NCI-H1092 (cell line): ENCODE measurements at places on chromosomes 3 and 15.

GRCh38 chr15:57861034-57861638 is 154.6 kb downstream of the POLR2M start:
- DNase-seq: peak; percentile 2

DNA sequence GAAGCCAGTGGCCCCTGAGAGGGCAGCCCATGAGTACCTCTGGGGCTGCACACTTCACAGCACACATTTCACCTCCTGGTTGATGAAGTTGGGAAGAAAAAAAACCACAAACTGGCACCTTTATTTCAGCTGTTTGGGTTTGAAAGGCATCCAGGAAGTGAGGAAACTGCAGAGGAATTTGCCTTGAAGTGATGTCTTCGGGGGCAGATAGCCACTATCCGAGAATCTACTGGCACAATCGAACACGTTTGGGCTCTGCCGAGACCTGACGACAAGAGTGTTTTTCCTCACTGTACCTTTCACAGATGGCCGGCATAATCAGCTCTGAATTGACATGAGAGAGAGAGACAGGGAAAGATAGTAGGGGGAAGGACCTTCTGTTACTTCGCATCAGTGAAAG is 59.7 kb downstream of the LRIG1 start:
- DNase-seq: no peak

- DNase-seq: no peak
Measured at GRCh38 chr15:89802986-89803824, 11.4 kb downstream of the ANPEP start.

GRCh38 chr15:67731112-67731721 is 94.1 kb upstream of the SKOR1 start:
- no peak for DNase-seq

DNA sequence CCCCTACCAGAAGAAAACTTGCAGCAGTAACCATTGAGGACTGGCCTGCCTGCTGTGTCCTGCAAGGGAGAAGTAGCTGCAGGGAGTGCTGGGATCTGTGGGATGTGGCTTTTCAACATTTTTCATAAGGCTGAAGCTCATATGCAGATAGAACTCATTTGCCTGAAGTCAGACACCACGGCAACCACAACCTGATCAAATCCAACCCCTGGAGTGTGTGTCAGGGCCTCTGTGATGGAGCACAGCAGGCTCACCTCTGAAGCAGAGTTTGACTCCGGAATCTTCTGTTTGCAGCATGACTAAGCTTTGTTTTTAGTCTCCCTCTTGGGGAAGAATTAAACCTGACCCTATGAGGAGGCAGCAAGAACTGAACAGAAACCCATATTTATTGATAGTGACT is 508.7 kb downstream of the AGBL1 start:
- no peak for DNase-seq

GRCh38 chr3:101223016-101223415 is 97.4 kb downstream of the IMPG2 start:
- no peak for DNase-seq

DNA sequence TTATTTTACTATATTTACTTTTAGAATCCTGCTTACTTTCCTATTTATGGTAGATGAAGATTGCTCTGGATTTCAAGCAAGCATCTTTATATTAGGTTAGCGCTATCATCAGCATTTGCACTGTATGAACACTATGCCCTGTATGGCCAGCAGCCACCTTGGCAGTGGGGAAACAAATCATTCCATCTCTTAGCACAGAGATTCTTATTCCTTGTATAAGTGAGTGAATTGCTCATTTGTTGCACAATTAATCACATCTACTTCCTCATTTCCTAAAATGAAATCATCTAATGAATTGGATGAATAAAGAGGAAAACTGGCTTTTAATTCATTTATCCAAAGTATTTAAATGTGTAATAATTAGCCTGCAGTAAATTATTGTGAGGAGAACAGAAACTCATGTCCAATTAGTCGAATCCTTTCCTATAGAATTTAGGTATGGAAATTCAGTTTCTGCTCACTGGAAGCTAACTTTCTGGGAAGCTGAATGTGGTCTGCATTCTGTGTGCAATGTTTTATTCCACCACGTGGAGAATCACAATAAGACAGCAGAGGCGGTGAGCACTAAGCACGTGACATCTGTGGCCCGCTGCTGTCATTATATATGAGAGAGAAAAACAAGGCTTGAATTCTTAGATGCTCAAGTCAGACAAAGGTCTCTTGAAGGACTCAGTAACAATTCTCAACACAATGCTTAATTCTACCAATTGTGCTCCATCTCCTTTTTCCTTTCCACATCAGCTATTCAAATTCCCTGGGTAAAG is 93.4 kb downstream of the PEX5L start:
- DNase-seq: no peak

DNA sequence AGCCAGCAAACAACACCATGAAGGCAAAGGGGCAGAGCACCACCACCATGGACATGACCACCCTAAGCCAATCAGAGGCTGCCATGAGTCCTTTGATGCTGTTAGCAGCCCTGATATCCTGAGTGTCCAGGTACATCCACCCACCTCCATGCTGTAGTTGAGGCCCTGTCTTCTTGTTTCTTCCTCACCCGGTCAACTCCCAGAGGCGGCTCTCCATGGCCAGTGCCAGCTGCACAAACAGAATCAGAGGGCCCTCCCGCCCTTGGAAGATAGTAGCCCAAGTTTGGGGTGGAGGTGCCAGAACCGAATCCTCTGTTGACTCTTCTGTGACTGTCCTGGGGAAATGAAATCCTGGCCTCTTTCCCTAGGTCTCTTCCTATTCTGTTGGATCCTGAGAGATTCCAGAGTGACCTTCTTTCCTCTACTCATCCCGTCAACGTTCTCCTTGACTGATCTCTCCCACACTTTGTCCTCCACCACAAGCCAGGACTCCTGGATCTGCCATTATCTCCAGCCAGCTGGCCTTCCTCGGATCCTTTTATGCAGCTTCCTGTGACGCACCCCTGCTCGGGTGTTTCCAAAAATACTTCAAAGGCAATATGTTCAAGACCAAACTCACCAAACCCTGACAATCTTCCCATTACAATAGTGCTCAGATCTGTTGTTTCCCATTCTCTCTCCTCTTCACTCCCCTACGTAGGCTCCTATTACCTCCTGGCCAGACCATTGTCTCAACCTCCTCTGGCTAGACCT is 45.4 kb upstream of the DLG1 start:
- no peak for DNase-seq

DNA sequence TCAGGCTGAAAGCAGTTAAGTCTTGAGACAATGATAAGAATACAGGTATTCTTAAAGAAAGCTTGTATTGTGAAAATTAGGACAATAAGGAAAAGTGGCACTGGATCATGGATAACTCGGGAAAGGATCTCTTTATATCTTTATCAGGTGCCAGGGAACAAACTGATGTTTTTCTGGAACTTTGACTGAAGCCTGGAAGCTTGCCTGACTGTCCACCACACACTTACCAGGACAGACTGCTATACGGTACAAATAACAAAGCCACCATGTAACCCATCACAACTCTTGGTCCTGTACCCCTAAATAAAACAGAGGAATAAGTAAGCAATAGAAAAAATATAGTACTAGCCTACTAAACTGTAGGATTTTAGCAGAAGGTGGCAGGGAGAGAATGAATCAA is 623.0 kb downstream of the OTOL1 start:
- no peak for DNase-seq

- DNase-seq: no peak
Measured at GRCh38 chr15:98609144-98609852, 39.0 kb upstream of the IGF1R start.

- DNase-seq: peak; percentile 93
Measured at GRCh38 chr15:66151809-66152208, 101.7 kb downstream of the MEGF11 start.

- no peak for DNase-seq
Measured at GRCh38 chr3:13148561-13149329, 75.5 kb upstream of the IQSEC1 start.

DNA sequence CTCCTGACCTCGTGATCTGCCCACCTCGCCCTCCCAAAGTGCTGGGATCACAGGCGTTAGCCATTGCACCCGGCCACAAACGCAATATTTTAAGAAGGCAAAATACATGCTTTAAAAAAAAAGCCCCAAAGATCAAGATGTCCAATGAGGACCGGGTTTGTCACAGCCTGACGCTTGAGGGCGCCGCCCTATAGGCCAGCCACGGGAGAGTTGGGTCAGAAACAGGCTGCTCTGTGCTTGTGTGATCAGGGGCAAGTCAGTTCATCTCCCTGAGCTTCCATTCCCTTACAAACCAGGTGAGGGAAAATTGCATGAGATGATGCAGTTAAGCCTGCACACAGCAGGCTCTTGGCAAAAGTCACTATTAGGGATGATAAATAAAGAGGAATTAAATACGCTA is 23.9 kb downstream of the FAM174B start:
- DNase-seq: no peak

- DNase-seq: no peak
Measured at GRCh38 chr3:120471643-120472042, 20.9 kb upstream of the FSTL1 start.

GRCh38 chr15:50633653-50634052 is 52.9 kb downstream of the TRPM7 start:
- no peak for DNase-seq

DNA sequence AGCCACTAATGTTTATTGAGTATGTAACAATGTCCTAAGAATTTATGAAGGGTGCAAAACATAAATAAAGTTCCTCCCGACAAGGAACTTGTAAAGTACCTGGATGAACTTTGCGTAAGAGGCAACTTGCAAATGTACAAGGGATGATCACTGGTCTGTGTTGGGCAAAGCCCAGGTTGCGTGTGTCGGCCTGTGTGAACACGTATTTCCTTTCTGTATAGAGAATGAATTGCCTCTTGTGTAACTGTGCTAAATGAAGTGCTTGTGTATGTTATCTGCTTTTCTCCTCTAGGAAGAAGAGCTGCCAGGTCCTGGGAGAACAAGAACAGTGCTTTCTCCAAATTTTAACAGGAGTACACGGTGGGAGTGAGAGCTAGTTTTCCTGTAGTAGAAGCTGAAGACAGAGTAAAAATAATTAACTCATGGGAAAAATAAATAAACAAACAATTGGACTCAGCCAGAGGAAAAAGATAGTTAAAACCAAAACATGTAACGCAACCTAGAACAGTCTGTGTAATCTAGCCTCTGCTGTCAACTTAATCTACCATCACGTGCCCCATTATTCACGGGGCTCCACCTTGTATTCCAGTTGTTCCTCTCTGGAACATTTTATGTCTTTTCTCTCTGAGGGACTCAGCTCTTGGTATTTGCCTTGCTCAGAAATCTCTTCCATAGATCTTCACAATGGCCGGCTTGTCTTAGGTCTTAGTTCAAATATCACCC is 83.7 kb upstream of the RASGRP1 start:
- no peak for DNase-seq

- DNase-seq: no peak
Measured at GRCh38 chr3:107514453-107514852, 8.3 kb upstream of the BBX start.

DNA sequence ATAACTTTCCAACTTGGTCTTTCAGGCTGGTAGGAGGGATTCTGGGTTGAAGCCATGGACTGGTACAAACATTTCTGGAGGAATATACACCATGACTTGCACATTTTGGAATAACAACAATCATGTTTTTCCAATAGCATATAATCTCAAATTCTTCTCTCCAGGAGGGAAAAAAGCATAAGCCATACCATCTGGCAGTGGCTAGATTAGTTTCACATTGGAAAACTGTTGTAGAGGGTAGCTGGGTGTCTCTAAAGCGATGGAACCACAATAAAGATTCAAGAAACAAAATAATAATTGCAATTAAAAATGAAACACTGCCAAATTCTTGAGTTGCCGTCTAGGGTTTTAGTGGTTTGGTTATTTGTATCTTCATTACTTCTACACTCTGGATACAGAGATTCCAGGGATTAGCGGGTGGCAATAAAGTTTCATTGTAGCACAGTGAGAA is 278.5 kb upstream of the RASGRP1 start:
- no peak for DNase-seq

DNA sequence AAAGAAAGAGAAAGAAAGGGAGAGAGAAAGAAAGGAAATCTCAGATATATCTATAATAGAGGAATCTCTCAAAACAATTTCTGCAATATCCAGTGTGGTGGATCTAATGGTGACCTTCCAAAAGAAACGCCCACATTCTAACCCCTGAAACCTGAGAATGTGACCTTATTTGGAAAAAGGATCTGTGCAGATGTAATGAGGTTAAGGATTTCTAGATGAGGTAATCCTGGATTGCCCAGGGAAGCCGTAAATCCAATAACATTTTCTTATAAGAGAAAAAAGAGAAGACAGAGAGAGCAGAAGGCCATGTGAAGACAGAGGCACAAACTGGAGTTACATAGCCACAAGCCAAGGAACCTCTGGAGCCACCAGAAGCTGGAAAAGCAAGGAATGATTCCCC is 307.6 kb downstream of the ZBTB20 start:
- no peak for DNase-seq

- no peak for DNase-seq
Measured at GRCh38 chr3:29137601-29138000, 143.3 kb upstream of the RBMS3 start.

DNA sequence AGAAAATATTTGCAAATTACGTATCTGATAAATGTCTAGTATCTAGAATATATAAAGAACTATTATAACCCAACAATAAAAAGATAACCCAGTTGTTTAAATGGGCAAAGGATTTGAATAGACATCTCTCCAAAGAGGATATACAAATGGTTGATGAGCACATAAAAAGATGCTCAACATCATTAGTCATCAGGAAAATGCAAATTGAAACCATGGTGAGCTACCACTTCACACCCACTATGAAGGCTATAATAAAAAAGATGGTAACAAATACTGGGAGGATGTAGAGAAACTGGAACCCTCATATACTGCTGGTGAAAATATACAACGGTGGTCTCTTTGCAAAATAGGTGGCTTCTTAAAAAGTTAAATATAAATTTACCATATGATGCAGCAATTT is 28.0 kb downstream of the RAD51 start:
- no peak for DNase-seq

- no peak for DNase-seq
Measured at GRCh38 chr15:29324746-29325145, 55.1 kb upstream of the NSMCE3 start.

DNA sequence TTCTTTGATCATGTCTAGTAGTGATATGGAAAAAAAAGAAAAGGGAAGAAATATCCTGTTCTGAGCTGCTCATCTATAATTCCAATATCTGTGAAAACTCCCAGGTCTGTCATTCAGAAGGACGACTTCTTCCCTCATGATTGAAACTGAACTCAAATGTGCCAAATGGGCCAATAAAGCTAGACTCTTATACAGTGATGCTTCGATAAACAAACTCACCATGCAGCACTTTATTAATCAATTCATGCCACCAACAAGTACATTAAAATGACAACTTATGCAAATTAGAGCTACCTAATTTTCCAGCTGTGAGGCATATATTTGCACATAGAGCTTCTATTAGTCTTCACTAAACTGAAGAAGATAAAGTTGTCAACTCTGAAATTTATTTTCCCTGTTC is 15.6 kb upstream of the MYH15 start:
- DNase-seq: no peak
